ENCODE measurements at places on chromosomes 13 and 19.

- DNase-seq = no peak
These were observed 2.0 kb upstream of the GAPDHS start for GRCh38 chr19:35531291-35531690.

- DNase-seq = no peak
These were observed 344.1 kb upstream of the TMTC4 start for GRCh38 chr13:101018720-101019119.

- DNase-seq = no peak
These were observed 1.9 kb downstream of the CDC42EP5 start for GRCh38 chr19:54470991-54471782.

DNA sequence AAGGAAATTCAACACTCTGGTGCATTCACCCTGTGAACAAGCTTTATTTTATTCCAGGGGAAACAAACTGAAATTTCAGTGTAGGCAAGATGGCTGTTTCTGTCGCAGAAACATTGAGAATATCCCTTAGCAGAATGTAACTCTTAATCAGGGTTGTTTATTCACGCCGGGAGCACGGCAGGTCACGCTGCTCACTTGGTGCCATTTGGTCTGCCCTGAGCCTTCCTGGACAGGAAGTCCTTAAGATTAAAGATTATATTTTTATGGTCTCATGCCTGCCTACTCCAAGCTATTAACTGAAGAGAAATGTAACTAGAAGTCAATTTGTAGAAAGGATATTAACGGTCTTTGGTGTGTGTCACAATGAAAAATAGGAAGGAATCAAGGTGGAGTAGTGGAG is 185.3 kb upstream of the ARGLU1 start:
- no peak for DNase-seq

- no peak for DNase-seq
These were observed 147.1 kb downstream of the MTUS2 start for GRCh38 chr13:28967029-28967915.

GRCh38 chr19:30790056-30790680 is 418.0 kb downstream of the ZNF536 start:
- DNase-seq = no peak

GRCh38 chr13:95361686-95362085 is 60.4 kb upstream of the ABCC4 start:
- no peak for DNase-seq

DNA sequence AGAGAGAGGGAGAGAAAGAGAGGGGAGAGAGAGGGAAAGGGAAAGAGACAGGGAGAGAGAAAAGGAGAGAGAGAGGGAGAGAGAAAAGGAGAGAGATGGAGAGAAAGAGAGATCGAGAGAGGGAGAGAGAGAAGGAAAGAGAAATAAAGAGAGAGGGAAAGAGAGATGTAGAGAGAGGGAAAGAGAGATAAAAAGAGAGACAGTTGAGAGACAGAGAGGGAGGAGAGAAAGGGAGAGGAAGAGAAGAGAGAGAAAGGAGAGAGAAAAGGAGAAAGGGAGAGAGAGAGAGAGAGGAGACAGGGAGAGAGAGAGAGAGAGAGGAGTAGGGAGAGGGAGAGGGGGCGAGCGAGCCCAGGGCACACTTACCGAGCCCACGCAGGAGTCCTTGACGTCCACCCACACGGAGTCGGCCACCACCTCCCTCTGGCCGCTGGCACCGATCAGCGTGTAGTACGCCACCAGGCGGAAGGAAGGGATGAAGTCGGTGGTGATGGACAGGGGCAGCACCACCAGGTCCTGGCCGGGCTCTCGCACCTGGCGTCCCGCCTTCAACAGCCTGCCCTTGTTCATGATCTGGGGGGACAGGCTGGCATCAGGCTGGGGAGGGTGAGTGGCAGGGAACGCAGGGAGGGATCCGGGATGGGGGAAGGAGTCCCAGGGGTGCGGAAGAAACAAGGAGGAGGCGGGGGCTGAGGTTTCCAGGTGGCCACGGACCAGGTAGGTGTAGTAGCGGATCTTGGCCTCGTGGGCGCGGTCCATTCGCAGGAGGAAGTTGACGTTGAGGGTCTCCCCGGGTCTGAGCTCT is 10.0 kb downstream of the C3 start:
- DNase-seq = no peak

GRCh38 chr19:8017808-8018207 is 12.4 kb upstream of the ELAVL1 start:
- no peak for DNase-seq

DNA sequence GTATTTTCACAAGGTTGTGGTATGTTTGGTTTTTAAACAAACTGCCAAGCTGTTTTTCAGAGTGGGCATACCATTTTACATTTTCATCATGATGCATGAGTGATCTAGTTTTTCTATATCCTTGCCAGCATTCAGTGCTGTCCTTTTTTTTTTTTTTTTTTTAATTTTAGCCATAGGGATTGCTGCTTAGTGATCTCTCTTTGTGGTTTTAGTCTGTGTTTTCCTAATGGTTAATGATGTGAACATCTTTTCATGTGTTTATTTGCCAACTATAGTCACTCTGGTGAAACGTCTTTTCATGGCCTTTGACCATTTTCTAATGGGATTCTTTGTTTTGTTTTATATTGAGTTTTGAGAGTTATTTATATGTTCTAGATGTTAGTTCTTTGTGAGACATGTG is 59.7 kb downstream of the SHISA2 start:
- no peak for DNase-seq

DNA sequence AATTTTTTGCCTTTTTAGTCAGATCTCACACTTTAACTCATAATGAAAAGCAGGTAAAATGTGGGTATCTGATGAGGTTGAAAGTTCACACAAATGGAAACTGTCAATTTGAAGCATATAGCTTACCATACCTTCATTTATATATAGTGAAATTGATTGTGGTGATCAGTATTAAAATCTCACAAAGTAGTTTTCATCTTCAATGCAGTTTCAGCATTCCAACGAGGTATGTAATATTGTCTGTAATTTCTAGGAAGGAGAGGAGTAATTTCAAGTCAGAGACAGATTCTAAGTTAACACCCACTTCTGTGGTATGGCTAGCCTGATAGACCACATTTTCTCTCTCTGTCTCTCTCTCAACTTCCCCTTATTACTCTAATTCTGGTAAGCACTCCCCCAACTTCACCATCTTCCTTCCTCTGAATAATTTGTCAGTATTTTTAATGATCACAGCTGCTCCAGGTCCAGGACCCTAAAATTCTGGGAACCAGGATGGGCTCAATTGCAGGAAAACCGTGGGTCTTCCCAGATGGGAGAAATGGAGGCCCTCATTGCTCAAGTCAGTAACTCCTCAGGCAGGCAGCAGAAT is 455.7 kb downstream of the FGF9 start:
- DNase-seq = no peak

DNA sequence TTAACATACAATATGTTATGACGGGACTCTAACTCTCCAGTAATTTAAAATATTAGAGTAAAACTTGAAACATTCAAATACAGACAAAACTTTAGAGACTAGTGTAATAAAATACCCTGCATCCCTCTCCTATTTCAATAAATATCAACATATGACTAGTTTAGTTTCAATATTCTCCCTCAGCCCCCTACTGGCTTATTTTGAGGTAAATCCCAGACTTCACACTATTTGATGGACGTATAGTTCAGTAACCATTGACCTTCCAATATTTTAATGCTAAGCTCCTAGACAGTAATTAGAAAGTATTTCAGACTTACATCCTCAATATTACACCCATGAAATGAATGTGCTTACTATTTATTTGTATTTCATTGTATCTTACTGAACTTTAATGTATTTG is 180.7 kb upstream of the STARD13 start:
- DNase-seq = no peak

DNA sequence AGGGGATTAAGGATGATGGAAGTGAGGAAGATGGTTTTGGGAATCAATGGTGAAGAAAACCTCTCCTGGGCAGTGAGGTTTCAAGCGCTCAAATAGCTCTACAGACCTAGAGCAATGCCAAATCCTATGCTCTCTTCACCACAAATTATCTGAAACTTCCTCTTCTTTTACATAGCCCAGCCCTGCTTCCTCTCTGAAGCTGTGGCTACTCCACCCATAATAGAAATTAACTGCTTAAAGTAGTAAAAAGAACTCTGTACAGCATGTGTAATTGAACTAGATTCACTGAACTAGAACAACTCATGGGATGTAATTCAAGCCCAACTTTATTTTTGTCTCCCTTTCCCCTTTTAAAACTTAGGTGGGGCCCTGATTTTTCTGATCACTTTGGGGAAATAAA is 20.4 kb upstream of the IFT88 start:
- no peak for DNase-seq
